Activated CD8-positive, alpha-beta memory T cell treated with anti-CD3 and anti-CD28 coated beads, Interleukin-2, amount 50 U/mL, for 48 hours (primary cell): ENCODE measurements at places on chromosomes 6 and 20.

DNA sequence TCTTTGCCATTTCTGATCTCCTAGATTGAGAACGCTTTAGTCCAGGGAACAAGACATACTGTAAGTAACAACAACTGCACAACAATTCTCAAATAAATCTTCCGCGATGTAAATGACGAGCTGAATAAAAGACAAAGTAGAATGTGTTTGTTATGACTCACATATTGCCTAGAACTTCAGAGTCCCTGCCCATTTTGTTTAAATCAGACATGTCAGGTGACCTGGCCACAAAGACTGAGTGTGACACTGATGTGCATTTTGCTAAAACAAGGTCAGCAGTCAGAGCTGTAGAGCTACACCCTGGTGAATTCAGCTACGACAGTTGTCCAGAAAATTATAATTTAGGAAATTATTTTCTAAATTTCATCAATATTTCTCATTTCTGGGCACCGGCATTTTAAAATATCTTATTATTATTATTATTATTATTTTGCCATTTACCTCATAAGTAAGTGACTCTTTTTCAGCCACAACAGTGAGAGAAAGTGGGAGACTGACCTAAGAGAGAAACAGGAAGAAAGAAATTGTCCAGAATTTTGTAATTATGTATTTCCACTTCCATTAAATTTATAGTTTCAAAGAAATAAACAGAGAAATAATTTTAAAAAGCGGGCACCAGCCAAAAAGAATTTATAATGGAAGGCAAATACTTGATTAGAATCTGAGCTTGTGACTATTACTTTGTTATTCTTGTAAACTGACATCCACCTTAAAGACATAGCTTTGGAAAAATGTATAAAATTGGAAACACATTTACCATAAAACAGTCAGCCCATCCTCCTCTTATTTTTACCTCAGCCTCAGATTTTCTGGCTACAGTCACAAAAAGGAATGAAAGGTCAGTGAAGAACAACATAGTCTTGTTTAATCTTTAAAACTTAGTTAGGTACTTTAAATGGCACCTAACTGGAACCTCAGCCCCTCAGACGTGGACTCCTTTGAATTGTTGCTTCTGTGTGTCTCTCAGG lies 157.0 kb upstream of the CITED2 start:
- DNase-seq, result no peak

- no peak for DNase-seq
These were observed 52.5 kb downstream of the HLA-DPB1 start for GRCh38 chr6:33128318-33128717.

- peak; percentile 73 for DNase-seq
These were observed 26.2 kb downstream of the TTBK1 start for GRCh38 chr6:43269273-43270007.

DNA sequence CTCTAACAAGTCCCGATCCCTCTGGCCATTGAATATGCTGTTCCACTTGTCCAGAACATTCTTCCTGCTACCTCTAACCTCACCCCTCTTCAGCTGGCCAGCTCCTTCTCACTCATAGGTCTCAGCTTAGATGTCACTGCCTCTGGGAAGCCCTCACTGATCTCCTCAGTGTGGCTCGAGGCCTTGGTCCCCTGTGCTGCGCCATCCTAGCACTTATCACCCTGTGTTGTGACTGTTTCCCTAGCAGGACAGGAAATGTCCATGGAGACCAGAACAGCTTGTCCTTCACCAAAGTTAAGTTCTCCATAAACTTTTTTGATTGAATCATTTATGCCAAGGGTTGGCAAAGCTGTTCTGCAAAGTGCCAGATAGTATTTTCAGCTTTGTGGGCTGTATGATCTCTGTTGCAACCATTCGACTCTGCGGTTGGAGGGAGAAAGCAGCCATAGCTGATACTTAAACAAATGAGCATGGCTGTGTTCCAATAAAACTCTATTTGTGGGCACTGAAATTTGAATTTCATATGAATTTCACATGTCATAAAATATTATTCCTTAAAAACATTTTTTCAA lies 6.5 kb upstream of the BNIP5 start:
- no peak for DNase-seq

DNA sequence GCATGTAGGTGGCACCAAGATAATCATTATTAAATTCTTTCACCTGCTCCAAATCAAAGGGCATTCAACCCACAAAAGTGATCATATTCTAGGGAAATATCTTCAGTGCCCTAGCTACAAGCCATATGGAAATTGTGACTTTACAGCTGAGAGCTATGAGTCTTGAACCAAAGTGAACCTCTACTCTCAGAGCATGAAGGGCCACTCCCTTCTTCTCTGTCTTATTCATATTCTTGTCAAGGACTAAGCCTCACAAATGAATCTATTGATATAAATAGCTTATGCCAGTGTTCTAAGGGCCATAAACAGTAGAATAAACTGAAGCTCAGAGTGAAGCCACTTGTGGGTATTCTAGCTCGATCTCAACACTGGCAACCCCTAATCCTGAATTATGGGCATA lies 29.6 kb downstream of the SPINT4 start:
- no peak for DNase-seq

- no peak for DNase-seq
These were observed 178.3 kb upstream of the MCHR2 start for GRCh38 chr6:100172322-100172713.

GRCh38 chr6:35723587-35723986 lies 13.2 kb upstream of the ARMC12 start:
- no peak for DNase-seq
